ENCODE measurements at places on chromosomes 5 and 9.

DNA sequence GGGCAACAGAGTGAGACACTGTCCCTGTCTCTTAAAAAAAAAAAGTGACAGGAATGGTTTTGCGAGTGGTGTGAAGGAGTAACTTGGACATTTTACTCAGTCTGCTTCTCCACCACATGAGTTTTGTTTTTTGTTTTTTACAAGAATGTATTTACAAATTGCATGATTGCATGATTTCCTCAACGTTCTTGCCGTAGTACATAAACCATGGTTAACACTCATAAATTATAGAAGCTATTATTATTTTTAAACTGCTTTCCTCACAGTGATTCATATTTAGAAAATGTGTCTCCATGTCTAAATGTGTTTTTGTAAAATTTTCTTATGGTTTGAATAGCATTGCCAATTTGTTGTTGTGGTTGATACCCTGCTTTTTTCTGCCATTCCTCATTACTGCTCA is 220.0 kb downstream of the GOLPH3 start:
- no peak for DNase-seq

GRCh38 chr5:21613971-21614488 is 1239.1 kb downstream of the CDH12 start:
- no peak for DNase-seq

- no peak for DNase-seq
These were observed 10.5 kb upstream of the ERCC6L2 start for GRCh38 chr9:95864852-95865580.

DNA sequence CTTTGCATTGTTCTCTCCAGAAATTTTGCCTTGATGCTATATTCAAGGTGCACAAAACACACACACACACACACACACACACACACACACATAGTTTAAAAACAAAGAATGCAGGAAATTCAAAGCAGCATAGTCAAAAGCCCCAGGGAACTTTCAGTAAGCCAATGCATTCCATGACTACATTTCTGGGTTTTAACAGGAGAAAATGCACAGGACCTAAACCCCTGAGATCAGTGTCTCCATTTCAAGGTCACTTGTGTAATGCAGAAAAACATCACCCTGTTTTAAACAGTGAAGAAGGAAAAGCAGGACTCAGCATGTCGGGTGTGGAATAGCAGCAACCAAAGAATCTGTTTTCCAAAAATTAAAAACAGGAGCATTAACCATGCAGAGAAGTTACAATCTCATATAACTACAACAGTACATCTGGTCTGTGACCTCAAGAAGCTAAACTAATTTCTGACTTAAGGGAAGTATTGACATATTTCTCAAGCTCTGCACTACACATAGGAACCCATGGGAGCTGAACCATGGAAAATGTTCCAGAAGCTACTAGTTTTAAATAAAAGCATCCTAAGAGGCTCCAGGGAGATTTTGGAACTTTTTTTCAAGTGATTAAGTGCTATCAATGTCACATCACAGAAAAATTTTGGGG is 296.7 kb downstream of the HINT1 start:
- no peak for DNase-seq

DNA sequence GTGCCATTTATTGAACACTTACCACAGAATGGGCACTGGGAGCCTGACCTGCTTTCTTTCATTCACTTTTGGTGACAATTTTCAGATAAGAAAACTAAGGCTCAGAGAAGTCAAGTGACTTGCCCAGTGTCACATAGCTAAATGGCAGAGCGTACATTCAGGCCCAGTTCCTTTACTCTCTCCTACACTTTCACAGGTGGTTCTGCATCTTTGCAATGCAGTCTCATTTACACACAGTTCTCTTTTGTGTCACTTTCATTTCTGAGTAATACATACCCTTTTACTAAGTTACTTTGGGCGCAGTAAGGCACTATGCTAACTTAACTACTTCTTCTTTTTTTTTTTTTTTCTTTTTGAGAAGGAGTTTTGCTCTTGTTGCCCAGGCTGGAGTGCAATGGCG is 8.3 kb downstream of the NFIL3 start:
- DNase-seq, result no peak

- DNase-seq, result no peak
These were observed 545.5 kb downstream of the CCDC171 start for GRCh38 chr9:16098306-16098705.

DNA sequence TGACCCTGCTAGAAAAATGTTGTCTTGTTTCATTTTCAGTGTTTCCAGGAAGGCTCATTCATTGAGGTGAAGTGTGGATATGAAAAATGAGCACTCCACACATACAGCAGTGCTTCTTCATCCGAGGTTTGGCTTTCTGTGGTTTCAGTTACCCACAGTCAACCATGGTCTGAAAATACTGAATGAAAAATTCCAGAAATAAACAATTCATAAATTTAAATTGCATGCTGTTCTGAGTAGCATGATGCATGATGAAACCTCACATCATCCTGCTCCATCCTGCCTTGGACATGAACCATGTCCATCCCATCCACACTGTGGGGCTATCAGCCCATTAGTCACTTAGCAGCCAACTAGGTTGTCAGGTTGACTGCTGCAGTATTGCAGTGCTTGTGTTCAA is 10.4 kb upstream of the SLC45A2 start:
- DNase-seq, result no peak

GRCh38 chr9:71681708-71682272 is 86.5 kb downstream of the CEMIP2 start:
- no peak for DNase-seq

- DNase-seq, result no peak
These were observed 609.8 kb upstream of the GRAMD2B start for GRCh38 chr5:125813221-125813974.

DNA sequence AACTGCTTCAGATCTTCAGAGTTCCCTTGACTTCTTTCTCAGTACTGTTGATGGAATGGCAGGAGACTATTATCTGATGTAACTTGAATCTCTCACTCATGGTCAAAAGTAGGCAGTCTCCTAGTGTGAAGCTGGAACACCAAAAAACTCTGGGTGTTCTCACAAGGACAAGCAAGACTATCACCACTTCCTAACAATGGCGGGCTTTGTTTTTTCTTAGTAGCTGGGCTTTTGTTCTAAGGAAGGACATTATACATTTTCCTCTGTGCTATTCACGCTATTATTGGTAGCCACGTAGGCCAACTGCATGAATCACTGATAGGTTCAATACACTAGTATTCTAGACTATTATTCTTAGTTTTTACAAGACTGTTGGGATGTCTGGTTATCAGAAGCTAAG is 67.7 kb upstream of the ATG10 start:
- DNase-seq, result no peak

GRCh38 chr9:125570246-125570645 is 136.8 kb downstream of the MAPKAP1 start:
- no peak for DNase-seq

DNA sequence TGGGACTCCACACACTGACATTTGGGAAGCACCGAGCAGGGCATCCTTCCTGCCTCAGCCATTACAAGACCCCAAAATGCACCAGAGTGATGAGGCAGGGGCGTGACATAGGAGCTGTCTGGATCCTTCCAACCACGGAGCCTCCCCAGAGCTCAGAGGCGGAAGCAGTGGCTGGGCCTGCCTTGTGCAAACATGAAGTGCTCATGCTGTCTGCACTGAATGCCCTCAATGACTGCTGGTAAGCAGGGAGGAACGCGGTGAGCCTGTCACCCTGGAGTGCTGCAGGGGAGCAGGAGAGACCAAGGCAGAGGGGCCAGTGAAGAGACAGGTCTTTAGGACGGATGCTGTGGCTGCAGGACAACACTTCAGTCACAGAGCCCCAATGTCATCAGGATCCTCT is 60.2 kb upstream of the HRH2 start:
- DNase-seq, result no peak

DNA sequence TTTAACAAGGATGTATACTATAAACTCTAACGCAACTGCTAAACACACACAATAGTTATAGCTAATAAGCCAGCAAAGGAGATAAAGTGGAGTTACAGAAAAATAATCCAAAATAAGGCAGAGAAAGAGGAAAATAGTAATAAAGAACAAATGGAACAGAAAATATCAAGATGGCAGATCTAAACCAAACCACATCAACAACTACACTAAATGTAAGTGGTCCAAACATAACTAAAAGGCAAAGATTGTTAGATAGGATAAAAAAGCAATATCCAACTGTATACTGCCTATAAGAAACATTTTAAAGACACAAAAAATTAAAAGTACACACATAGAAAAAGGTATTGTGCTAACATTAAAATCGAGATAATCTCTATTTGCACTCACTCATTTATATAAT is 5.6 kb upstream of the COL23A1 start:
- DNase-seq, result no peak

- DNase-seq, result no peak
These were observed 201.7 kb downstream of the SGCD start for GRCh38 chr5:156528673-156529072.

DNA sequence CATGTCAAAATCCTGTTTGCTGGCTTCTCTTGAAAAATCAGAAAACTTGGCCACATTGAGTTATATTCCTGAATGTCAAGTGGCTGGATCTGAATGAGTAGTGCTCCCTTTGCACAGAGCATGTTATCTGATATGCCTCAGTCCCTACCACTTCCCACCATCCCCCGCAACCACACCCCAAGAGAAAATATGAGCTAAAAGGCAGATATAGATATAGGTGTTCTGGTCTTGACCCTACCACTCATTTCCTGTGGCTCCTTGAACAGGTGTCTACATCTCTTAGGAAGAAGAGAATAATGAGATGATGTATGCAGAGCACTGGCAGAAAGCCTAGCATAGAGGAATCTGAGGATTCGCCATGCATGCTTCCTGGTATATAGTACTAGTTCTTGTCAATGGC is 6.6 kb upstream of the CYSTM1 start:
- no peak for DNase-seq

GRCh38 chr5:12885018-12885417 is 980.8 kb upstream of the CTNND2 start:
- no peak for DNase-seq

- no peak for DNase-seq
These were observed 18.2 kb downstream of the NR2F1 start for GRCh38 chr5:93601071-93601801.

GRCh38 chr9:128610897-128611296 is 45.8 kb downstream of the DYNC2I2 start:
- no peak for DNase-seq

Data from left ventricle myocardium inferior (tissue), 1 donor.